ENCODE measurements at places on chromosomes 6 and 20.

GRCh38 chr20:25547063-25547462, 38.3 kb downstream of the NINL start:
- no peak for DNase-seq

GRCh38 chr6:160069459-160069858, 52.2 kb upstream of the SLC22A1 start:
- no peak for DNase-seq

DNA sequence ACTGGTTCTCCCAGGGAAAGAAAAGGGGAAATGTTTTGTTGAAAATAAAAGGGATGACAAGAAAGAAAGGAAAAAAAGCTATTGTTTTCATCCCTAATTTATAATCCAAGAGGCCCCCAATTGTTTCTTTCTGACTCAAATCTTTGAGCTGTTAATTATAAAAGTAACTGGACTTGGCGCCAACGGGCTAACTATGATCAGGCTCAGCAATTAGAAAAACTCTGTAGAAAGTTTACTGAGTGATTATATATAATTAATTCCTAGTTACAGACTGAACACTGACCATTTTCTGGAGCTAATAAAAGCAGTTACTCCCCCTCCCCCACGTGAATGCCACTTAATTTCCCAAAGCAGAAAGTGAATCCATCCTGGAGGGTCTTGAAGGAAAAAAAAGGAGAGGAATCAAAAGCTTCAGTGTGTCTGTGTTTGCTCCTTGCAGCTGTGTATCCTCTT, 3.2 kb downstream of the ZMYND8 start:
- DNase-seq, result no peak

- DNase-seq, result peak; percentile 65
These were observed 1.7 kb upstream of the GMPR start for GRCh38 chr6:16236631-16237199.

DNA sequence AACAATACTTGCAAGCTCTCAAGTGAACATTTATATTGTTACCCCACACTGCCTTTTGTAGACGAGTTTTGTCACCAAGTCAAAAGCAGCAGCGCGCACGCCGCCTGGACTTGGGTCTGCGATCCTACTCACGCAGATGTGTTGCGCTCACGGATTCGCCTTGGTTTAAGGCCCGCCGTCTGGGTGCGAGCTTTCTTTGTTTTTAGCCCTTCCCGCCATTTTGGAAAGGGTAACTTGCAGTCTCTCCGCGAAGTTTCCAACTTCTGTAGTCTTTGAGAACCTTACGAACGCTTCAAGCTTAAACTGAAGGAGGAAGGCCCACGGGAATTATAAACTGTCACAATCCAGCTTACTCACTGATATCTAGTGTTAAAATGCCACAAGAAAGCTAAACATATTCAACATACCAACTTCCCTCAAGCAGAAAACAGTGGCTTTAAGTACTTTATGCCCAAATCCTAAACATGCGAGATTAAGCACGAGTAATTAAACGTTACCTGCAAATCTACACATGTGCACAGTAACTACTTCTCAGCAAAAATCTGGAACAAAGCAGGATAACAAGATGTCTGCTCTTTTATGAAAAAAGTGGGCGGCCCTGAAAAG, 80.4 kb upstream of the BTN3A2 start:
- DNase-seq, result peak; percentile 71

- DNase-seq, result no peak
These were observed 1.0 kb downstream of the NR2E1 start for GRCh38 chr6:108166664-108167448.

- DNase-seq, result peak; percentile 31
These were observed 29.6 kb upstream of the LGSN start for GRCh38 chr6:63349401-63349800.

GRCh38 chr6:72886170-72886569, 264.3 kb downstream of the KCNQ5 start:
- DNase-seq, result no peak

DNA sequence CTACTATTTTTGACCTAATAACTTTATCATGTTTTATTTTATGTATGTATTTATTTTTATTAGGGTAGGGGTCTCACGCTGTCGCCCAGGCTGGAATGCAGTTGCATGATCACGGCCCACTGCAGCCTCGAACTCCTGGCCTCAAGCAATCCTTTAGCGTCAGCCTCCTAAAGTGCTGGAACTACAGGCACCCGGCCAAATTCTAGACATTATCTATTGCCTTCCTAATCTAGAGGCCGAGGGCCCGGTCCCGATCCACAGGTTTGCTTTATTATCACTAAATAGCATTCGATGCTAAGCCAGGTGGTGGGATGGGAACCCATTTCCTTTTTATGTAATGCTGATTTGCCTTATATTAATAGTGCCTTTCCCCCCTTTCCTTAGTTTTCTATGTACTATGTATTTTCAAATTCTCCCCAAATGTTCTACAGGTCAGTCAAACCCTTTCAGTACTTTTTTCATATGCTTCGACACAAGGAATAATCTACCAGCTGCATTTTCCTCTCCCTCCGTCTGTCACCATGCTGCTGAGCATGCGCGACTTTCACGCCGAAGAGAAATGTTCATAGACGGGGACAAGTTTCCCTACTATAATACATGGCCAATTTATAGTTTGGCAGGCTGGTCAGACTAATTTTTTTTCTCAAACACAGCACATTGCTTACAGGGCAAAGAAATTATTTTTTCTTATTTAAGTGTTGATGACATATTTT, 6.4 kb downstream of the SERPINB6 start:
- no peak for DNase-seq

- no peak for DNase-seq
These were observed 86.3 kb upstream of the PROKR2 start for GRCh38 chr20:5402903-5403531.

GRCh38 chr6:130955755-130956154, 107.3 kb downstream of the EPB41L2 start:
- DNase-seq, result no peak

GRCh38 chr6:111184827-111185532, 97.7 kb downstream of the SLC16A10 start:
- no peak for DNase-seq

- DNase-seq, result no peak
These were observed 24.6 kb downstream of the PDE7B start for GRCh38 chr6:135876058-135876457.

- DNase-seq, result no peak
These were observed 42.1 kb downstream of the PLCB4 start for GRCh38 chr20:9110916-9111432.

DNA sequence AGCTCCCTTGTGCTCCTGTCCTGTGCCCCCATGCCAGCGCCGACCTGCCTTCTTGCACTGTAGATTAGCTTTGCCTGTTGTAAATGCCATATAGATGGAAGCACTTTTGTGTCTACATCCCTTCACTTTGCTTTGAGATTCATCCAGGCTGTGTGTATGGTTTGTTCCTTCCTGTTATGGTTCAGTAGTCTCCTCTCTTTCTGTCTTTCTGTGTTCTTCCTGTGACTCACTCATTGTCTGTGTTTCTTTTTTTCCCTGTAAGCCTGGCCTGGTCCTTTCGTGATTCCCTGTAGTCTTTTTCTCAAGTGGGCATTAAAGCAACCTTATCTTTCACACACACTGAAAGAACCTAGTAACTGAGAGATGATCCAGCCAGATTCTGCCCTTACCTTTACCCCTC, 66.6 kb downstream of the JARID2 start:
- DNase-seq, result no peak

GRCh38 chr6:11653028-11653583, 115.6 kb downstream of the TMEM170B start:
- DNase-seq, result peak; percentile 95

DNA sequence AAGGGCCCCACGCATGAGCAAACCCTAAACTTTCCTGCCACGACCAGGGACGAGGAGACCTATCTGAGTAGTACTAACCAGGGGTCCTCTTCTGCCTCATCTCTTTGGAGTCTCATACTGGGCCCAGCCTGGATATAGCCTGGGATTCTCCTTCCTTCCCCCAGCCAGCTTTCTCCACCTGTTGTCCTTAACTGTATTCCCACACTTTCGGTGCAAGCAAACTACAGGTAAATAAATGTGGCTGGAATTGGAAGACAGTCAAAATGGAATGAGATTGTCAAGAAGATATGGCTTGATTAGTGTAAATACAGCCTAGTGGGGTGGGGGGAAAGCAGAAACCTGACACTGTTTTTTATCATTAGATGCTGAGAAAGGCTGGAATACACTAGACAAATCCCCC, 23.5 kb upstream of the LY86 start:
- no peak for DNase-seq

DNA sequence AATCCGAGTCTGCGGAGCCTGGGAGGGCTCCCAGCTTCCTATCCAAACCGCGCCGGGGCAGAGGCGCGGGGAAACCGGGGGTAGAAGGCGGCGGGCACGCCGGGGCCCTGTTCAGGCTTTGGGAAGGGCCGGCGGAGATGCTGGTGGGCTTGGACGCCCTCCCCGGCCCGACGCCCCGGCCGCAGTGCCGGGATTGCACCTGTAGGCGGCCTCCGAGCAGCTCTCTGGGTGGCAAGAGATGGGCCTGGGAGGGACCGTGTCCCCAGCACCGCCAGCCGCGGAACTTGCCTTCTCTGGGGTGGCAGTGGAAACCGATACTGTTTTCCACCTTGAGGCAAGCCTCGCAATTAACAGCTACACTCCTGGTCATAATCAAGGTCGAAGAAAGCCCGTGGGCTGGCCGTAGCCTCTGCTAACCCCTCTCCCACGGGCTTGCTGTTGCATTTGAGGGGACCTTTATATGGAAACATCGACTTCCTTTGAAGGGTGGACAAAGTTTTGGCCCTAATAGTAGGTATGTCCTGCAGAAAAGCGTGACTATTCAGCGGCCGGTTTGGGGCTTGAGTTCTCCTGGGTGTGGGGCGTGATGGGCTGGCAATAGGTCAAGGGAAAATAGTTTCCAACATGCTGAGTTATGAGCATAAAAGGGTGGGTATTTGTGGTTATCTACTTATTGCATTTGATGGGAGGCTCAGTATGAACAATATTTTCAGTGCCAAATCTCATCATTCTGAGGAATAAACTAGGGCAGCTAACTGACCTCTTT, 1.1 kb upstream of the JAG1 start:
- DNase-seq, result peak; percentile 54

GRCh38 chr6:6557886-6558285, 30.6 kb upstream of the LY86 start:
- DNase-seq, result peak; percentile 21

DNA sequence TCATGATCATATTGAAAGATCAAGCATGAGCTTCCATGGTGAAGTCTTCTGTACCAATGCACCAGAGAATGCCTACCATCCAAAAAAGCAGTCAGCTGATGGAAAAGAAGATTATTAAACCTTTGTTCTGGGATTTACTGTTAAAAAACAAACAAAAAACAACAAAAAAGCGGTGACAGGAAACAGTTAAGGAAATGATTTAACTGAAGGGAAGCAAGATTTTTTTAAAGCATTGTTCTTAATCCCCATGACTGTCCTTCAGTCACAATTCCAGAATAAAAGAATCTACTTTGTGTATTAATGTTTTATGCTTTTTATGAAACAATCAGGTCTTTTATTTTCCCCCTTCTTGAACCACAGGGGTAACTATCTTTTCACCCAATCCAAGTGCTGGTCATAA, 23.9 kb downstream of the FAM162B start:
- DNase-seq, result no peak

- DNase-seq, result no peak
These were observed 8.2 kb upstream of the EIF2S2 start for GRCh38 chr20:34120213-34120612.

DNA sequence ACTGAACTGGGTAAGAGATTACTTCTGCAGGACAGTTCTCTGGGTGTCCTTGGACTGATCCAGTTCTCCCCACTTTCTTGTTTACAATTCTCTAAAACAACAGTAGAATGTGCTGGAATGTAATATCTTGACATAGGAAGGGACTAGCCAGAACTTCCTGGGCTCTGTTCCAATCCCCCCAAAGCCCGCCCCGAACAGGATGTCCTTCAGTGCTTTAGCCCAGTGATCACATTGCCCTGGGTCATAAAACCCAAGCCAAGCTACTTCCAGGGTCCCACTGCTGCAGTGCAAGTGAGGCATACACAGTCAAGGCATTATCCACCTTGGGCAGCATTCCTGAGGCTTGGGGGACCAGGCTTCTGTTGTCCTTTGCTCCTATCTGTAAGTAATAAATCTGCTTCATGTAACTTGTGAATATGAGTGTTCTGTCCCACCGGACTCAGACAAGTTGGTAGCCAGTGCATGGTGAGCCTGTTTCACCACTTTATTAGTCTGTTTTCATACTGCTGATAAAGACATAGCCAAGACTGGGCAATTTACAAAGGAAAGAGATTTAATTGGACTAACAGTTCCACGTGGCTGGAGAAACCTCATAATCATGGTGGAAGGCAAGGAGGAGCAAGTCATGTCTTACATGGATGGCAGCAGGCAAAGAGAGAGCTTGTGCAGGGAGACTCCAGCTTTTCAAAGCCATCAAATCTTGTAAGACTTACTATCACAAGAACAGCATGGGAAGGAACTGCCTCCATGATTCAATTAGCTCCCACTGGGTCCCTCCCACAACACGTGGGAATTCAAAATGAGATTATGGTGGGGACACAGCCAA, 23.5 kb downstream of the FITM2 start:
- DNase-seq, result no peak

- no peak for DNase-seq
These were observed 31.2 kb downstream of the TREML1 start for GRCh38 chr6:41122918-41123317.

DNA sequence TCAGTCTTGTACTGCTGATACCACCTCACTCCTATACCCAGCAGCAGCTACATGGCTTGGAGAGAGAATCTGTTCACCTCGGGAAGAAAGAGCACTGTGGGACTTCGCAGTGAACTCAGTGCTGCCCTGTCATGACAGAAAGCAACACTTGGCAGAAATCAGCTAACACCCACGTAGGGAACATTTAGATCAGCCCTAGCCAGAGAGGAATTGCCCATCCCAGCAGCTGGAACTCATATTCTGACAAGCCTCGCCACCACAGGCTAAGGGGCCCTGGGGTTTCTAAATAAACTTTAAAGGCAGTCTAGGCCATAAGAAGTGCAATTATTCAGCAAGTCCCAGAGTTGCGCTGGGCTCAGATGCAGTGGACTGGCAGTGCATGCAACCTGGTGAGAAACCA, 1266.8 kb downstream of the GRIK2 start:
- no peak for DNase-seq

GRCh38 chr20:58715391-58715800, 22.8 kb downstream of the NPEPL1 start:
- no peak for DNase-seq

DNA sequence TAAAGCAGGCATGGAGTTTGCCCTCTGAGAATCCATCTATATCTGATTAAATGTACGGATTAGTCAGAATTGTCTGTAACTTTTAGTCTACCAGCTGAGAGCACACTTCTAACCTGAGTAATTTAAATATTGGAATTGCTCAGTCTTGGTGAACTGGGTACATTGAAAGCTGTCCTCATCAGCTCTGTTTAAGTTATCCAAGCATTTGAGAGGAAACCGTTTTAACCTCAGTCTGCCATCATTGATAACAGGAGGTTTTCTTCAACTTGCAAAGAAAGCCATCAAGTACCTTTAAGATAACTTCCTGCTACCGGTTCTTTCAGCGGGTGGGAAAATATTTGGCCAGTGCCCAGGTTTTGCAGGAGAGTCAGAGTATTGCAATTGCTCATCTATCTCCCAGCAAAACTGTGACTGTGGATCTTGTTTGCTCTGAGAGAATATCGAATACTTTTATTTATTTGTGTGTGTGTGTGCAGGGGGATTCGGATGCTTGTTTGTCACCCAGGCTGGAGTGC, 31.1 kb upstream of the F13A1 start:
- DNase-seq, result peak; percentile 34
